ENCODE measurements at places on chromosomes 1 and 21. TPM values are rescaled to one million over a fixed set of nuclear protein-coding genes. Genes with fewer than 3 reads are reported as not detected.

Gene C1orf226
- 5.3 TPM for total RNA-seq

Gene BARHL2
- not detected for total RNA-seq

- no peak for DNase-seq
These were observed 553.8 kb upstream of the CAMK1G start for GRCh38 chr1:209029737-209030136.

DNA sequence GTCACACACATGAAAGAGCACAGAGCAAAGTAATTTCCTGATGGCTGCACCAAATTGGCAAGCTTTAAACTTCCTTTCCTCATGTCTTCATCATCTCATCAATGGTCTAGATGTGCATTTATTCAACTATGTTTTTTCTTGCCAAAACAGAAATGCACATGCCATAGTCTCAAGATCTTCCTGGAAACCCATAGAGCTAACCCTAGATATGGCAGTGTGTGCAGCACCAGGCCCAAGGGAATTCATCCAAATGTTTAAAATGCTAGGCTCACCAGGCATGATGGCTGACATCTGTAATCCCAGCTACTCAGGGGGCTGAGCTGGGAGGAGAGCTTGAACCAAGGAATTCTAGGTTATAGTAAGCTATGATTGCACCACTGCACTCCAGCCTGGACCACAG, 31.2 kb upstream of the PALMD start:
- no peak for DNase-seq

DNA sequence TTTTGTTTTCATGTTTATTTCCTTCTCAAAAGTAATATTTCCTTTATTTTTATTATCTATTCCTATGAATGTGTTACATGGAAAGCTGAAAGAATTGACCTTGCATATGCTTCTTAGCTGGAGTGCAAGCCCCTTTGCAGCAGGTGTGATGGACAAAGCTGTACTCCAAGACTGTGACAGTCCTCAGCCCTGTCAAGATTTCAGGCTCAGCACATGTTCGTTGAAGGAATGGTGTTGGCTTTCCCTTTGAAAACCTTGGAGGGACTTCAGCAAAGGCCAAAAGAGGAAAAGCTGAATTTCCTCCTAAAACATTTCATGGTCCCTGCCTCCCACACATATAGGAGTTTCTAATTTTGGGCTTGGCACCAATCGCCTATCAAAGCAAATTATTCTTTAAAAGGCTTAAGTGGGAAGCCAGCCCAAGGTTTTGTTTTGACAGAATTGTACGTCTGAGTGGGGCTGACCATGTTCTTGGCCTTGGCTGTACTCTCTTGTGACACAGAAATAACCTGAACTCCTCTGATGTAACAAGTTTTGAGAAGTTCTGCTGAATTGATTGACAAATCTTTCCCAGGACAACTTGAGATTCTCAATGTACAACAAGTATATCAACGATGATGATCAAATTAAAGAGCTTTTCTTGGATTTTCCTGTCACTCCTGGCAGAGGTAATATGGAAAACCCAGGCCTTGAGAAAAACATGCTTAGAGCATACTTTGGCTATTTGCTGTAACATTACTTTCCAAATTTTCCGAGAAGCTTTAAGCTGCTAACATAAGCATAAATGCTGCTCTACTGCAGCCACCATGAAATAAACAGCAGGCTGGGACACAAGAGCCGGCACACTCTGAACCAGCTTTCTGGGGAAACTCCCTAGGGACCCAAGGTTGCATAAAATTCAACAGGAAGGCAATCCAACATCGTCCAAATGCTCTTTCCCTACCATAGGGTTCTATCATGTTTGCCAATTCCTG, 135.7 kb upstream of the ZNF648 start:
- no peak for DNase-seq

- DNase-seq = no peak
These were observed 16.8 kb downstream of the IFFO2 start for GRCh38 chr1:18939398-18940302.

Measured in esophagus squamous epithelium (tissue), 5 donors.